Activated CD4-positive, alpha-beta T cell treated with anti-CD3 and anti-CD28 coated beads, Interleukin-2, amount 10 ng/mL, durations not matched to agents 24 days and 14 days (primary cell): ENCODE measurements at places on chromosomes 16 and 17.

DNA sequence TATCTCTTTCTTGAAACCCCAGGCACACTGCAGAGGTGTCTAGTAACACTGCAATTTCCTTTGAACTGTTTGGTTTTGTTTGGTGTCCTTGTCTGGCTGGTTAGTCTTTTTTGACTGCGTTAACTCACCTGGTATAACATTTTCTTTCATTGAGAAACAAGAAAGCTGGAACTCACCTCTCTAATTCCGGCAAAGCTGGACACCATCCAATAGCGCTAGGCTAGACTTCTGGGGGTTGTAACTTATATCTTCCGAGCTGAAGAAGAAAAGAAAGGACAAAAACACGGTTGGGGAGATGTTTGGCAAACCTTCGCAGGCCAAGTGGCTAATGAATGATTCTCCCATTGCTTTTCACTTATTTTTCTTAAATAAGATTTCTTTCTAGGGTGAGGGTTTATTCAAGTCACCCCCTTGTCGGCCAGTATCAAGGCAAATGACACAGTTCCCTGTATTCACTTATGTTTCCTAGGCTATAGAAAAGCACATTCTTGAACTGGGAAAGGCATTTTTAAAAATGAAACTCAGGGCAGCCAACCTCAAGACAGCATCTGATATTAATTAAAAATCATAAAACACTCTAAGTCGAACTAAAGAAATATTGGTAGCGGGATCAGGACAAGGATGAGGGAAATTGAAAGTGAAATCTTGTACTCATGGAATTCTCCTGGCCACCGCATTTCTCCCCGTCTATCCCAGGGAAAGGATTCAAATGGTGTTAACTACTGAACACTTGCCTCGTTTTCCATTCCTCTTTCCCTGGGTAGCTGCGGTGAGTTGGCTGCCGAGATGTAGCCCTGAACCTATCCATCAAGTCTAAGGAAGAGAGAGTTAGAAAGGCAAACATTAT is 95.9 kb upstream of the ZFHX3 start:
- no peak for DNase-seq

DNA sequence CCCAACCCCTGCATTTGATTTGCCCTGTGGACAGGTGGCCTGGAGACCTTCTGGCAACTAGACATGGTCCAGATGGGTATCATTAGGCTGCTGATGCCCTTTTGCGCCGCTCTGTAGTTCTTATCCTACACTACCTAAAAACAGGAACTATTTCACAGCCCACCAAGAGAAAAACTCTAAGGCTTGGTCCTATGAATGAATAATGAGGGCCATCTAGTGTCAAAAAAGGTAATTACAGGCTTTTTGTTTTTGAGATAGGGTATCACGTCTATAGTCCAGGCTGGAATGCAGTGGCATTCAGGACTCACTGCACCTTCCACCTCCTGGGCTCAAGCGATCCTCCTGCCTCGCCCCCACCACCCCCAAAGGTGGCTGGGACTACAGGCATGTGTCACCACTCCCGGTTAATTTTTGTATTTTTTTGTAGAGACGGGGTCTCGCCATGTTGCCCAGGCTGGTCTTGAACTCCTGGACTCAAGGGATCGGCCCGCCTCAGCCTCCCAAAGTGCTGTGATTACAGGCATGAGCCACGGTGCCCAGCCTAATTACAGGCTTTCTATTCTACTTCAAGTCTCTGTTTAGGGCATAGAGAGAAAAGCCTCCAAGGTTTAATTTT is 20.9 kb downstream of the COIL start:
- DNase-seq, result peak; percentile 70

GRCh38 chr16:58022601-58023371 is 2.8 kb upstream of the MMP15 start:
- DNase-seq, result no peak

GRCh38 chr16:80231888-80232287 is 308.9 kb upstream of the DYNLRB2 start:
- DNase-seq, result peak; percentile 58

- no peak for DNase-seq
Observed at GRCh38 chr16:27083861-27084261, 17.1 kb downstream of the C16orf82 start.

- DNase-seq, result no peak
Observed at GRCh38 chr16:83804366-83804765, 3.4 kb upstream of the HSBP1 start.

DNA sequence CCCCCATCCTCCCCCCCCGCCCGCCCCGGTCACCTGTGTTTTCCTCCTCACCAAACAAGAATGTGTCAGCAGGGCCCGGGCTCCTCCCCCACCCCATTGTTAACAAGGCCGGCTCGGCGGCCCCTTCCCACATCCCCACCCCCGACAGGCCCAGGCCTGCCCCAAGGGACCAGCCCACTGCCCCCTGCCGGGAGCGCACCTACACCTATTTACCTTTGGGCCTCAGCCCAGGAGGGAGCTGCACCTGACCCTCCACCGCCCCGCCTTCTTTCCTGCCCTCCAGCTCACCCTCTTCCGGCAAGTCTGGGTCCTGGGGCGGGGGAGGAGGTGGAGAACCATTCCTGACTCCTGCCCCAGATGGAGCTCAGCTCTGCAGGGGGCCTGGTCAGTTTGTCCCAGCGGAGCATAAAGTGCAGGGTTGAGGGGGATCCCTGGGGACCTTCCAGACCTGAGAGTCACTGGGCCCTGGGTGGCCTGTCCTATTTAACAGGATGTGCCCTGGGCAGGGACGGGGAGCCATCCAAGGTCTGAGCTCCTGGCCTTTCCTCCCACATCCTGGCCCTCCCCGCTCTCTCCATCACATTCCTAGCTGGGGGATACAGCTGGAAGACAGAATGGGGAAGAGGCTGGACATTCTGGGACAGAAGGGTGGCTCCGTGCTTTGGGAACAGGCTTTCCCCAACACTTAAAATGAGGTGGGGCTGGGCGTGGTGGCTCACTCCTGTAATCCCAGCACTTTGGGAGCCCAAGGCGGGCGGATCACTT is 8.3 kb downstream of the FOXJ1 start:
- no peak for DNase-seq

GRCh38 chr17:32264823-32265191 is 825 bp upstream of the RHBDL3 start:
- no peak for DNase-seq

DNA sequence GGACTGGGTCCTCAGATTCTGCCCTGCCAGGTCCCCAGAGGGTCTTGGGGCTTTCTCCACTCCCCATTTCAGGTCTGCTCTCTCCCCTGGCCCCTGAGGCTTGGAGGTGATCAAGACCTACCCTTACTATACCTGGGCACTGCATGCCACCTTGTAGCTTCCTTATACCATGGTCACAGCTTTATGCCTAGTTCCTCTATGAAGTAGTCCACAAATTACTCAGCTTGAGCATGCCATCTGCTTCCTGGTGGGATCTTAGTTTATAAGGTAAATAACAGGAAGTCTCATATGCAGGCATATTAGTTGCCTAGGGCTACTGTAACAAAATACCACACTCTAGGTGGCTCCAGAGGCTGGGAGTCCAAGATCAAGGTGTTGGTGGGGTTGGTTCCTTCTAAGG is 11.0 kb upstream of the PMFBP1 start:
- DNase-seq, result no peak

- no peak for DNase-seq
Observed at GRCh38 chr17:74807441-74807840, 31.3 kb upstream of the NAT9 start.

- no peak for DNase-seq
Observed at GRCh38 chr17:67111327-67111726, 67.0 kb downstream of the CACNG1 start.

DNA sequence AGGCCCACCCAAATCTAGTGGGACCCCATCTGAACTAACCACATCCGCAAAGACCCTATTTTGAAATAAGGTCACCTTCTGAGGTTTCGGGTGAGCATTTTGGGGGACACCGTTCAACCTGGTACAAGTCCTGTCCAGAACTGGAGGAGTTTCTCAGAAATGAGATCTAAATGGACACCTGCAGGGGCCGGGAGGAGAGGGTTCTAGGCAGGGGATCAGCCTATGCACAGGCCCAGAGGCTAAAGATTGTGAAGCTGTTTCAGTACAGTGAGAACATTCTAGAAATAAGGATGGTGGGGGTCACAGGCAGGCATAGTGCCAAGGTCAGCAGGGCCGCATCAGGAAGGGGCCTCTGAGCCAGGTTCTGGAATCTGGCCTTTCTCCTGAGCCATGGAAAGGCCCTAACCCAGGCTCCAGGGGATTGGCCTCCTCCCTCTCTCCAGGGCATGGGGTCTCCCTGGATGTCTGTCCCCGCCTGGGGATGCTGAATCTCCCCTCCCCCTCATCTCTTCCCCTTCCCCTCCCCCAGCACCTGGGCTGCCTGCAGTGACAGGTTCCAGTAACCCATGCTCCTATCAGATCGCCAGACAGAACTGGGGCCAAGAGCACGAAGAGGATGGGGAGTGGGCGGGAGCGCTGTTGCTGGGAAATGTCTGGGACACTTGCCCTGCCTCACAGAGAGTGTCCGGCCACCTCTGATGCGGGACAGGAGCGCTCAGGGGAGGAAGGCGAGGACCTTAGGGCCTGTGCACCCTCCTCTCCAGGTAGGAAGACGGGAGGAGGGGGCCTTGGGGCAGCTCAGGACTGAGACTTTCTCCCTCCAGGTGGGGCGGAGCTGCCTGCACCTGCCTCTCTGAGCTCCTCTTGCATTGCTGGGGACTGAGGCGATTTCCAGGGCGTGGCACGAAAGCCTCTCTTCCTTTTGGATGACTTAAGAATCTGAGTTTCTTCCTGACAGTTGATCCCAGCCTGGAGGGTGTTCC is 321.4 kb upstream of the TNRC6C start:
- no peak for DNase-seq

GRCh38 chr16:30375864-30376263 is 1.3 kb downstream of the MYL11 start:
- peak; percentile 57 for DNase-seq

GRCh38 chr16:55505333-55506015 is 3.4 kb upstream of the LPCAT2 start:
- DNase-seq, result peak; percentile 43

- no peak for DNase-seq
Observed at GRCh38 chr17:1639549-1640180, 5.9 kb downstream of the SCARF1 start.

GRCh38 chr17:10803830-10804475 is at the start of gene TMEM238L:
TSS of gene TMEM238L (minus strand) at chr17:10804099. CDS start at chr17:10803963, 136 bp downstream.
- no peak for DNase-seq
